ENCODE measurements at places on chromosomes 1 and 21.

- no peak for DNase-seq
These were observed 87.9 kb downstream of the CLEC20A start for GRCh38 chr1:178408871-178409270.

- DNase-seq = peak; percentile 94
These were observed 27.5 kb downstream of the ARID1A start for GRCh38 chr1:26723013-26723991.

GRCh38 chr1:9843576-9843945 lies 19.8 kb upstream of the CLSTN1 start:
- DNase-seq = no peak

DNA sequence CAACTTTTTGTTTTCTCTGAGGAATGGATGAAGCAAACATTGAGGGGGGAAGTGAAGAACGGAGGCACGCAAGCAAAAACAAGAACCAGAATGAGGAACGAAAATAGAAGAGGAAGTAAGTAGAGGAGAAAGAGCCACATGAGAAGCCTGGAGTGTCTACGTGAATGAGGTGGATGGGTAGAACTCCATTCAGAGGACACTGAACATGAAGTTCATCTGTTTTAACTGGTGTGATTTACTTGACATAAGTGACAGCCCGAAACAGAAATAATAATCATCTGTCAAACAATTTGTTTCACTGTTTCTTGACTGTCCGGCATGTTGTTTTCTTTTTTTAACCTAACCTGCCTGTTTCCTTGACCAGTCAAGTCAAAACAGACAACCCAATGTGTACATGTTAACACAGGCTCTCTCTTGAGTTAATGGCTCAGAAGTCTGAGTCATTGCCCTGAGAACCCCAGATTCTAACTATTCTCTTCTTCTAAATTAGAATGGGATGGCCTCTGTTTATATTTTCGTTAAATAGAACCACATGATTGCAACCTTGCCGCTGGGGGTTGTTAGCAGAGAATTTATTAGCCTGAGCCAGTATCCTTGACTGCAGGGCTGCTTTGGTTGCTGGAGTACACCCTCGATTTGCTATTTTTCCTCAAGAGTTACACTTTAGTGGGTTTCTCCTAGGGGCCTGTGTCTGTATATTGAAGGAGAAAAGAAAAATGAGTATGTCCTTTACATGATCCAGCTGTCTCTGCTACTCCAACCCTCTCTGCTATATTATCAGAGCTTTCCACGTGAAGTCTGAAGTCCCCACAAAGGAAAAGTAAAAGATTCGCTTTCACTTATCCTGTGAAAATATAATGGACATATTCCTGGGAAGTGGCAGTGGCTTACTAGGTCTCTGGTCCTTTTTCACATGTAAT lies 151.7 kb downstream of the ZC3H11B start:
- peak; percentile 49 for DNase-seq

DNA sequence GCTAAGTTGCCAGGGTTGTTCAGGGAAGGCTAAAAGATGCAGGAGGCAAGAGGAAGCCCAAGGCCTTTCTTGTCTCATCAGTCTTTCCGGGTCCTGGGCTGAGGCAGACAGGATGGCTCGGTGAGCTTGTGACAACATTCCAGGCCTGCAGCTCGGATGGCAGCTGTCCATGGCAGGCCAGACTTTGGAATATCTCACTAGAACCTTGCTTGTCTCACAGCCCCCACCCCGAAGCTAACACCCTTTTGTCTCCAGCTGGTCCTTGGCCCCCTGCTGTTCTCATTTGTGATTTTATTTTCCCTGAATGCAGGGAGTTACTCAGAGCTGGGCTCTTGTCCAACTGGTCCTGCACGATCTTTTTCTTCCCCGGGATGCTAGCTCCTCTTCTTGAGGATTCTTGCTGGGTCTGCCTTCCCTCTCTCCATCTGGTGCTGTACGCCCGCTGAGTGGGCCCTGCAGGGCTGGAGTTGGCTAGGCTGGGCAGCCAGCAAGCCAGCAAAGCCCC lies 477.2 kb upstream of the CAMK1G start:
- peak; percentile 20 for DNase-seq

DNA sequence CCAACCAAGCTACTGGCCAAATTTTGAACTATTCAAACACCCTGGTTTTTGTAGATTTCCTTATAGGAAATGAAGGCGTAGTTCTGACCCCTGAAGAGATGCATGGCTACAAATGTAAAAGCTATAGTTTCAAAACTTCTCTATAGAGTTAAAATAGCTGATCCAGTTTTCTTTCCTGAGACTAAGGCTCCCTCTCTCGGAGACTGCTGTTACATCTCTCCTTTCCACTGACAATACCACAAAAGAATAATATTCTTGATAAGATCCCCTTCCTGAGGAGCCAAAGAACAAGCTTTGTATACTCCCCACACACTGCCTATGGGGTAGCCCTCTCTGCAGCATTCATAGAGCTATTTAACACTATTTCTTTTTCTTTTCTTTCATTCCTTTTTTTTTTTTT lies 6.7 kb upstream of the CFAP126 start:
- no peak for DNase-seq

DNA sequence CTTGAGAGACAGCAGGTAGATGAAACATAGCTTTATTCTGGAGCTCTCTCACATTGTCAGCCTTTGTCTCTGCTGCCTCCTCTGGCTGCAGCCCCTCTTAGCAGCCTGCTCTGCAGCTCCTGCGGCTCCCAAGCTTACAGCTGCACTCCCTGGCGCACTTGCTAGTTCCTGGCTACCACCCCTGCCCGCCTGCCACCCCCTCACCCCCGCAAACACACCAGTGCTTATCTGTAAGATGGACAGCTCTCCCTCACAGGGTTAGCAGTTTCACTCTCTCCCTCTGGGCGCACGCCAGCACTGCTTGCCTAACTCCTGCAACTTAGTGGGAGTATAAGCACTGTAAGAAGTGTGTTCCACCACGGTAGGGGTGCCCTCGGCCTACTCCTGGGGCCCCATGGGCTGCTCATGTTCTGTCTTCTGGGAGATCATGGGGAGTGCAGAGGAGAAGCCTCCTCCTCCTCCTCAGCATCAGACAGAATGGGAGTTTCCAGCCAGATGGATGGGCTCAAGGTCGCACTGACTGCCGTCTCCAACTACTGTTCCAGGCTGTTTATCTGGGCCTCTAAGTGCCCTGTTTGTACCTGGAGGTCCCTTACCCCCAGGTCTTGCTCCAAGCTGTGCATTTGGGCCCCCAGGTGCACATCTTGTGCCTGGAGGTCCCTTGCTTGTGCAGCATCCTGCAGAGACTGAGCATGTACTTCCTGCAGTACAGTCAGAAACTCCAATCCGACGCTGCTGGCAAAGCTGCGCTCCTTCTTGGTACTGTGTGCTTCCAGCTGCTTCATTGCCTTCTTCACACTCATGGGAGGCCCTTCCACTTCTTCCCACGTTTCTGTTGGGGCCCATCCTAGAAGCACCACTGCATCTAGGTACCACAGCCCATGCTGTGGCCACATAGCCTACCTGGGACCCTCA lies 1388.1 kb downstream of the AMY1C start:
- DNase-seq = no peak
